ENCODE measurements at places on chromosomes 11 and 22.
A peak's percentile ranks its signal among the peaks of the same experiment; 100 is the strongest.

DNA sequence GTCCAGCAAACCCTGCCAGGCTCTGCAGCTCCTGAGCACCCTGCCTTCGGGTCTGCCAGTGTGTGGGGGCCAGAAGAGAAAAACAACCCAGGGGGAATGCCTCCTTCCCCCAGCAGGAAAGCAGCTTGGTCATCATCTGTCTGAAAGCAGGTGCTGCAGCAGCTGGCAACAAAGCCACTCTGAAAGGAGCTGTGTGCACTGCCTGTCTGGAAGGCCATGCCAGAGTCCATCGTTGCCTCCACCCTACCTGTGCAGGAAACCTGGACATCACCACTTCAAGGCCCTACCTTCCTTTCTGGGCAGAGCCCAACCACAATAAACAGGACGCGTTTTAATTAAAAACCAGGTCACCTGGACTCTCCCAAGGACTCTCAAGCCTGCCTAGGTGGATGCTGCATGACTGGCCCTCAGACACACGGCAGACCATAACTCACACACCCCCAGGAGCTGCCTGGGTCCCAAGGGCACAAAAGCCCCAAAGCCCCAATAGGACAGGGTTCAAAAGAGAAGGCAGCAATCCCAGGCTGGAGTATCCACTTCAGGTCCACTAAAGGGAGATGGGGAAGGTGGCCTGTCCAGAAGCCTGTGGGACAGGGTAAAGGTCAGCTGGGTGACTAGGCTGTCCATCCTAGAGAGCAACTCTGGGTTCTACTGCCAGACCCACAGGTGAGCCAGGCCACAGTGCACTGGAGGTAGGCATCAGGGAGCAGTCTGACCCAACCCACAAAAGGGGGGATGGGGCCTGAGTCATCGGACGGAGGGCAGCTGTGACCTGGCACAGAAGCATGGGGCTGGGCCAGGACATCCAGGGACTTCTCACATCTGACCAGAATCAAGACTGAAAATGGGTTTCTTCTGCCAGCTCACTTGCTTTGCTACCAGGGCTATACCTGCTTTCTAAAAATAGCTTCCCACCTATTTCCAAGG, 6.1 kb downstream of the GNB1L start:
- DNase-seq: no peak

DNA sequence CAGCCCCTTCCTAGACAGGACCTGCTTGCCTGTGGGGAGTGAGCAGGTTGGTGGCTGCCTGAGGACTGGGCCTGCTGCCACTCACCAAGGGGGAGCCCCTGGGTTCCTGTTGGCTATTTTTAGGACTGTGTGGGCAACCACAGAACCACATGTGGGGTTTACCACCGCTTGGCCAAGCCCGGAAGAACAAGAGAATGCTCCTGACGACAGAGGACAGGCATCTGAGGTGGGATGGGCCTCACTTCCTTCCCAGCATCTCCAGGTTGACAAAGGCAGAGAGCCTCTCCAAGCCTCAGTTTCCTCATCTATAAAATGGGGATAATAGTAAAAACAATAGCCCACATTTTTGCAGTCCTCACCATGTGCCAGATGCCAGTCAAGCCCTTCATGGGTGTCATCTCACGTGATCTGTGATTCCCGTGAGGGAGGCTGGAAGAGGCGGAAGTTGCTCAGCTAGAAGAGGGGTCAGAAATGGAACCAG, 43.6 kb downstream of the LRRC32 start:
- peak; percentile 41 for DNase-seq

GRCh38 chr11:116837231-116838091, at the start of gene APOA1:
APOA1 (minus strand) TSS chr11:116837622; CDS start chr11:116837387, 235 bp downstream.
- DNase-seq: no peak

- no peak for DNase-seq
These were observed 45.3 kb downstream of the C22orf31 start for GRCh38 chr22:29016067-29016938.

- DNase-seq: no peak
These were observed 161.5 kb upstream of the MTMR2 start for GRCh38 chr11:96085319-96085930.

DNA sequence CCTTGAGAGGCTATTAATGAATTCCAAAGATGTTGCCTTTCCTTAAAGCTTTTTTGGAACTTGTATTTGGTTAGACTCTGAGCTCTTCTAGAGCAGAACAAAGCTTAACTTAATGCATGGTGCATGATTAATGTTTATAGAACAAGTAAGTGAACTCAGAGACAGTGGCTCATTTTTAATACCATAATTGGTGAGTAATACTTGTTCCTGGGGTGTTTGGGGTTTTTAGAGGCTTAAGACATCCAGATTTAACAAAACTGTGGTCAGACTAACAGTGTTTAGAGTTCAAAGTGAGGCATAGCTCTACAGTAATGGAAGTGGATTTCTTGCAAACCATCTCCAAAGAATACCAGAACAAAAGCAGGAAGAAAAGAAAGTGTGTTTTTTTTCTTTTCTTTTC, 73.7 kb upstream of the CTSC start:
- peak; percentile 89 for DNase-seq

- DNase-seq: no peak
These were observed 11.6 kb downstream of the HEPHL1 start for GRCh38 chr11:94032725-94033124.

DNA sequence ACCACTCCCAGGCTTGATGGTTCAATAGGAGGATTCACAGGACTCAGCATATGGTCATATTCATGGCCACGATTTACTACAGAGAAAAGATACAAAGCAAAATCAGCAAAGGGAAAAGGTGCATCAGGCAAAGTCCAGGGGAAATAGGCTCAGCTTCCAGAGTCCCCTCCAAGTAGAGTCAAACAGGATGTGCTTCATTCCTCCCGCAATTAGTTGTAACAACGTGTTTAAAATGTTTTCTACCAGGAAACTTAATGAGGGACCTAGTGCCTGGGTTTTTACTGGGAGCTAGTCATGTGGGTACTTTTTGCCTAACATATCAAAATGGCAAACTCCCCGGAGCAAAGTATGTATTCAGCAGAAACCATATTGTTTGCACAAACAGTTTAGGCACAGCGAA, 14.9 kb upstream of the SREBF2 start:
- DNase-seq: no peak

DNA sequence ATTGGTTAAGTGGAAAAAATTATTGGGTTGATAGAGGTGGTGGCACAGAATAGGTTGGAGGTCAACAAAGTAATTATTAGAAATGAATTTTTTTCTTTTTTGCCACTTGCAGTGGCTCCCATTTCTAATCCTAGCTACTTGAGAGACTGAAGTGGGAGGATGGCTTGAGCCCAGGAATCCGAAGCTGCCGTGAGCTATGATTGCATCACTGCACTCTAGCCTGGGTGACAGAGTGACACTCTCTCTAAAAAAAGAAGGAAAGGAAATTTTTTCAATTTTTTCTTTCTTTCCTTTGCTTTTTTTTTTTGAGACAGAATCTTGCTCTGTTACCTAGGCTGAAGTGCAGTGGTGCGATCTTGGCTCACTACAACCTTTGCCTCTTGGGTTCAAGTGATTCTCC, 2.2 kb upstream of the BCO2 start:
- DNase-seq: no peak

DNA sequence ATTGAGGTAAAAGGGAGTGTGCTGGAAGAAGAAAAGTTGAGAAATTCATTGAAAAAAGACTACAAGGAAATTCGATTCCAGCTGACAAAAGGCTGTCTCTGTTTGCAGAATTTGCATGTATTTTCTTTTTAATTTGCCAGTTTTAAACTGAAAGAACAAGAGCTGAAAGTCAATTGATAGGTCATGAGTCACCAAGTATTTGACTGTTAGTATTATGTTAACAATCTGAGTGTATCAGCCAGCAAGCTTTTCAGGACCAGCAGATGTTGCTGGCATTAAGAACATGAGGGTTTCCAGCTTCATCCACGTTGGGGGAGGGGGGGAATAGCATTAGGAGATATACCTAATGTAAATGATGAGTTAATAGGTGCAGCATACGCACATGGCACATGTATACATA, 726.7 kb downstream of the METTL15 start:
- DNase-seq: peak; percentile 73

GRCh38 chr11:62553839-62554361, 7.3 kb upstream of the AHNAK start:
- no peak for DNase-seq

- no peak for DNase-seq
These were observed 15.7 kb upstream of the GDPD5 start for GRCh38 chr11:75541193-75542087.

DNA sequence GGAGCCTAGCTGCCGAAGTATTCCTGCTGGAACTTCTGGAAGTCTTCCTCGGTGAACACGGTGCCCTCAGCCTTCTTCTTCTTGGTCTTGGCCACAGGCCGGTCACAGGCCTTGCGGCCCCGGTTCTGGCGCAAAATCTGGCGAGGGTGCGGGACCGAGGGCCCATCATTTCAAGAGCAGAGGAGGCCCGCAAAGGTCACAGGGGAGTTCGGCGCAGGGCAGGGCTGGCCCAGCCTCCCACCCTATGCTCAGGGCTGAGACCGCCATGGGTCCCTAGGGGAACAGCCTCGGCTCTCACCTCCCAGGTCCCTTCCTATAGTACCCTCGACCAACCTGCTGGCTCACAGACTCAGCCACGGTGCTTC, 3.1 kb downstream of the RPS19BP1 start:
- DNase-seq: no peak

DNA sequence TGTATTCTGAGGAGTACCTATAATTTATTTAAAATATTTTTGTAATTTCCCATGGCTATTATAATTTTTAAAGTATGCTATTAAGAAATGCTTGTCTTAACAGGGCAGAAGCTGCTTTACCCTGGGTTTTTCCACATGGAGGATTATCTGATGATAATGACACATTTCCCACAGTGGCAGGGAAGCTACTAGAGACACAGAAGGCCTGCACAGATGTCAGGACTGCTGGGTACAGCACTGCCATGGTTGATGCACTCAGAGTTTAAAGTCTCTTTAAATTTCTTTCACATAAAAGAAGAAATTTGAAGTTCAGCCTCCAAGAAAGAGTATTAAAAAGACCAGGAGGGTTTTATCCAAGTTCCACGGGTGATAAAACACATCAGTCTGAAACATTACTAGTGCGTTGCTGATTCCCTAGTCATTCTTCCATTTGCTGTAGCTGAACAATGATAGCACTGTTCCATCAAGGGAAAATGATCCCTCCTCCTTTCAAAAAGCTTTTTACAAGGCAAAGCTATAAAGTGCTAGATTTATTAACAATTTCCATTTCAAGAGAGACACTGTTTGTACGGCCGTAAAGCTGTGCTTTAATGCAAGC, 363.0 kb downstream of the CNTN5 start:
- no peak for DNase-seq

DNA sequence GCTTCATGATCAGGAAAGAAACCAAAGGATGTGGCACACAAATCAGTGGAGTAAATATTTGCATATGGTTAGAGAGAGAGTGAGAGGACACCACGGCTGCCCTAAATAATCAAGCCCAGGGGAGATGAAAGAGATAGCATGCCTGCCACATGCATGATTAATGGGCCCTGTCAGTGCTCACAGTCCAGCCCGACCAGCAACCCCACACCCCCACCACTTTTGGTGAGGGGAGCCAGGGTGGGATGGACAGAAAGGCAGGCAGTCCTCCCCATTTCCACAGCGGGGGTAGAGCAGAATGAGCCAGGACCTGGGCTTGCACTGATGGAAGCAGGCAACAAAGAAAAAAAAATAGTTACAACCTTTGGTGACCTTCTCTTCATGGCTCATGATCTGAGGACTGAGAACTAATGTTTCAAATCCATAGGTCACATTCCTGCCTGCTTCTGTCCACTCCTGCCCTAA, 545.0 kb downstream of the ETS1 start:
- DNase-seq: no peak

- no peak for DNase-seq
These were observed 217.3 kb upstream of the MTNR1B start for GRCh38 chr11:92752122-92752521.

- peak; percentile 80 for DNase-seq
These were observed 158.5 kb downstream of the ADAMTS15 start for GRCh38 chr11:130606781-130607511.

- peak; percentile 76 for DNase-seq
These were observed 62.4 kb downstream of the MYH9 start for GRCh38 chr22:36325154-36326031.

GRCh38 chr22:20605328-20605727, 97.9 kb downstream of the MED15 start:
- DNase-seq: no peak

GRCh38 chr22:44971651-44972362, 38.0 kb downstream of the PHF21B start:
- no peak for DNase-seq

GRCh38 chr22:23609983-23610781, 21.9 kb downstream of the DRICH1 start:
- no peak for DNase-seq

DNA sequence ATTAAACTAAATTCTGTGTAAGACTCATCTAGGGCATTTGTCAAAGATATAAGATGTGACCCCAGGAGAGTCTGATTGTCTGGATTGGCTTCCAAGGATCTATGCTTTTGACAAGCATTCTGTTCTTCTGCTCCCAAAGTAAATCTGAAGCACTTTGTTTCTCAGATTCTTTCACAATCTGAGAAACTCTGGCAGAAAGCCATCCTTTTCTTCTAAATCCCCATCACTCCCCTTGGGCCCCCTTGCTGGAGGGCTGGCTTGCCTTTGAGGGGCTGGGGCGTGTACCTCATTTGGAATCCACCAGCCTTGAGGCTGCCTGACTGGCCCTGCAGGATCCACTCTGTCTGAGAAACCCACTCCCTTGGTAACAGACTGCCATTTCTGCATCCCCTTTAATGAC, 173.5 kb upstream of the CTSC start:
- DNase-seq: peak; percentile 5

DNA sequence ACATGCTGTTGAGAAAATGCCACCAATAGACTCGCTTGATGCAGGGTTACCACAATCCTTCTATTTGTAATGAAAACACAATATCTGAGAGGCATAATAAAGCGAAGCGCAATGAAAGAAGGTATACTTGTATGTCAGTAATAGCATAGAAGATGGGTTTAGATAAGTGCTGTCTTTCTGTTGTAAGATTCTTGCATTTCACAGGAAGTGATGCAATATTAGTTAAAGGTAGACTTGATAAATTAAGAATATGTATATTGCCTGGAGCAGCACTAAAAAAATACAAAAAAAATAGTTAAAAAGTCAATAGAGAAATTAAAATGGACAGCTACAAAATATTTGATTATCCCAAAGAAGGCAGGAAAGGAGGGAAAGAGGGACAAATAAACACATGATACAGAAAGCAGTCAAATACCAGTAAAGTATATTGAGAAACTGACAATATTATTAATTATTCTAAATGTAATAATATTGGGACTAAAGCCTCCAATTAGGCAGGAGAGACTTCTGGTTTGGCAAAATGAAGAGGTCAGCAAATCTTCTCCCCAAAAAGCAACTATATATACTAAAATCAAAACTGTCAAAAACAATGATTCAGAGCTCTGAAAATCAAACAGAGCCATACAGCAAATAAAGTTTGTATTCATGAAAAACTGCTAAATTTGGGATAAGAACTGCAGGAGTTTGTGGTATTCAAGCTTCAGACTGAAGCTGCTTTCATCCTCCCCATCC, 46.6 kb upstream of the LRRC55 start:
- no peak for DNase-seq

DNA sequence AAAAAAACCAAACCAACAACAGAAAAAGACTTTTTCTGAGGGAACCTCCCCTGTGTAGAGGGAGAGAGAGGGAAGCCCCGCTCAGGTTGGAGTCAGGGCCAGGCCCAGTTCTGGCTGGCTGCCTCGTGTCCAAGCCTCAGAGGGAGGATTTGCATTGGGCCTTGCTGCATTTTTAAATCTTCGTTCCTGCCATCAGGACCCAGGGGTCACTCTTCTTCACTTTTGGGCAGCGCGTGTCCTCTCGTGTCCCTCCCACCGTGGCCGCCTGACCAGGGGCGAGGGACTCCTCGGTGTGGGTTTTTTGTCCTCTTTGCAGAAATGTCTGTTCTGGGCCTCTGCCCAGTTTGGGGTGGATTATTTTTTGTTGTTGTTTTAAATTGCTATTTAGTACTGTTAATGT, 57.9 kb downstream of the LRRC74B start:
- DNase-seq: no peak
